Mesothelial cell of epicardium (in vitro differentiated cells): ENCODE measurements at places on chromosomes 1 and 21.

DNA sequence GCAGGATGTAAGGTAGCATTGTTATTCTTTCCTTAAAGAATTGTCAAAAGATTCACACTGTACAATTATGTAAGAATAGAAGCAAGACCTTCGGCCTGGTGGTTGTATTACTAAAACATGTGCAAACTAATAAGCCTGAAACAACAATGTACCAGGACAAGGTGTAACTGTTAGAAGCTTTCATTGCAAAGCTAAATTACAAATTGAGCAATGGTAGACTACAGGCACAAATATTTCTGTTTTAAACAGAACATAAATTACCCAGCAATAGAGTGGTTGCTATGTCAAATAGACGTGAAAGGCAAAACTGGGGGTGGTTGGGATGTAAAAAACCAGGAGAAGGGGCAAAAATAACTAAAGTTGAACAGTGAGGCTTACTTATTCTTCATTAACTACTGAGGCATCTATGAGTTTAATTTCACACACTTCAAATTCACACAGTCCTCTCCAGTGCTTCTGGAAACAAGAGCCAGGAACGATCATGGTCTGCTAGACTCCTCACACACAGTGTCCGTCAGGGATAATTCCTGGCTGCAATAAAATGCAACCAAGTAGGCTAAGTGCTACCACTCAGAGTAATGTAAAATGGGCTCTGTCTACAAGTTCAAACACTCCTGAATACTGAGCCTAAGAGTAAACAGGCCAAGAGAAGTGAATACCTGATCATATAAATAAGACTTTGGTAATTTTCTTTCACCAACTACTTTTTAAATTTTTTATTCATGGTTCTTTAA is 39.3 kb upstream of the C1orf198 start:
- DNase-seq = no peak

- DNase-seq = no peak
Measured at GRCh38 chr1:101060992-101061391, 35.4 kb upstream of the DPH5 start.

DNA sequence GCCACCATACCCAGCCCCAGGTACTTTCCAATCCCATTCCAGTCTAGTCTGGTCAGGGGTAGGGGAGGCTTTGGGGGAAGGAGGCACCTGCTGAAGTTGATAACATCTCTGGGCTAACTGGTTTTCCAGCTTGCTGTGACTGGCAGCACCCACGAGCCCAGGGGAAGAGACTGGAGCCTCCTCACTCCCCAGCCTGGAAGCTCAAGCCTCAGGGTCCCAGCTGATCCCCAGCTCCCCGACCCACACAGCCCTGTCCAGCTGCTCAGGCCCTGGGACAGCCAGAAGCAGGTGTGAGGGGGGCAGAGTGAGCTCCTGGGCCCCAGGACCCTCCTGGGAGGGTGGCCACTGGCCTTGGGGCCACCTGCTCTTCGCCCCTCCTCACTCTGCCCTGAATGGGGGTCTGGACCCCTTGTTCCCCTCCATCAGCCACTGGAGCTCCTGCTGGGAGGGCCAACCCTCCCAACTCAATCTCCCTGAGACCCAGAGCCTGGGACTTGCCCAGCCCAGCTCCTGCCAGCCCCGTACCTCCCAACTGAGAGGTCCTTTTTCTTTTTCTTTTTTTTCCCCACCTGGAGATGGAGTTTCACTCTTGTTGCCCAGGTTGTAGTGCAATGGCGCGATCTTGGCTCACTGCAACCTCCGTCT is 23.5 kb upstream of the RNU1-4 start:
- DNase-seq = no peak

- no peak for DNase-seq
Measured at GRCh38 chr1:207316141-207316540, 5.3 kb upstream of the CD55 start.

GRCh38 chr1:7366955-7367665 is 404.0 kb upstream of the VAMP3 start:
- DNase-seq = no peak

DNA sequence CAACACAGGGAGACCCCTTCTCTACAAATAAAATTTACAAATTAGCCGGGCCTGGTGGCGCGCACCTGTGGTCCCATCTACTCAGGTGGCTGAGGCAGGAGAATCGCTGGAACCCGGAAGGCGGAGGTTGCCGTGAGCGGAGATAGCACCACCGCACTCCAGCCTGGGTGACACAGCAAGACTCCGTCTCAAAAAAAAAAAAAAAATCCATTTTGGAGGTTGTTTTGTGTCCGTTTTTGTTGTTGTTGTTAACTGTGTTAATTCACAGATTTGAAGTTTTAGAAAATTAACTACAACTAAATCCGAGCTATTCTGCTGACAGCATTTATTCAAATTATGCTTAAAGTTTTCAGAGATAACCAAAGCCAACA is 618 bp downstream of the CLCC1 start:
- DNase-seq = peak; percentile 40

DNA sequence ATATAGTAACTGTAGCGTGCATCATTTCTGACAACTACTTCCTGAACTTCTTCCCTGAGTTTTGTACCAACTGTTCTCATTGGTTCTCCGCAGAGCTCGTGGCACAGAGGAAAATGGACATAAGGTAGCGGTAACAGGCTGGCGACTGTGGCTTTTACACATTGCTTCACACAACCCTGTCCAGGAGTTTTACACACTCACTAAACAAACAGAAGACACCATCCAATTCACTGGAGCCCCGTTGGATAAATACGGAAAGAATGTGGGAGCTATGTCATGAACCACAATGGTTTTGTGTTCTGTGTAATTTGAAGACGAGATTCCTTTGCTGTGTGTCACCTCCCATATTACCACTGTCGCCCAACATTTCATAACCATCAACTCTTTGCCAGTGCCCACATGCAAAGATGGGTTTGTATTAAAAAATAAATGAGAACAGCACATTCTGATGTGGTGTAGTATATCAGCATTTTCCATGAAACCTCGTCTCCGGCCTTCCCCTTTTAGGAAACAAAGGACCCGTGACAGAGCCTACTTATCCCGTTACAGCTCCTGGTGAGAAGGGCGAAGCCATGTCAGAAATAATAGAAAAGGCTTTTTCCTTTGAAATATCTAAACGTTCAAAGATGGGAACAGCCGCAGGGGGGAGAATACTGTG is 47.4 kb upstream of the ENAH start:
- DNase-seq = no peak

- no peak for DNase-seq
Measured at GRCh38 chr21:41668051-41668541, 98.8 kb downstream of the RIPK4 start.

GRCh38 chr1:109713636-109714035 is 1.6 kb downstream of the GSTM5 start:
- DNase-seq = no peak

GRCh38 chr1:92065042-92065441 is 10.2 kb downstream of the SETSIP start:
- no peak for DNase-seq

DNA sequence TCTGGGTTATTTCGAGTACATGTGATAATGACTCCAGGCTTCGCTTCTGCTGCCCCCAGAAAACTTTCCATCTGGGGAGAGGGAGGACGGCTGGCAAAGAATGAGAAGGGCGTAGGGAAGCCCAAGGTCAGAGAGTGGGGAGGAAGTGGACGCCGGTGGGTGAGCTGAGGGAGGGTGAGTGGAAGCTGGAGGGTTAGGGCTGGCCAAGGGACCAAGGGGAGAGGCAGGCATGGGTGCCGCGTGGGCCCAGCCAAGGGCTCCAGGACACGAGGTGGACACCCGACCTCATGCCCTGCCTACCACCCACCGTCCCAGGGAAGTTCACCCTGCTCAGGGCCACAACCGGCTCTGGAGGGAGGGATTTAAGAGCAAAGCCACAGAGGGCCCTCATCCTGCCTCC is 75.8 kb downstream of the CASZ1 start:
- no peak for DNase-seq

GRCh38 chr1:234602334-234603220 is 7.4 kb downstream of the IRF2BP2 start:
- no peak for DNase-seq

GRCh38 chr1:168081373-168082007 is 55.2 kb downstream of the GPR161 start:
- DNase-seq = no peak

- DNase-seq = no peak
Measured at GRCh38 chr21:37507716-37508115, 141.1 kb downstream of the DYRK1A start.

DNA sequence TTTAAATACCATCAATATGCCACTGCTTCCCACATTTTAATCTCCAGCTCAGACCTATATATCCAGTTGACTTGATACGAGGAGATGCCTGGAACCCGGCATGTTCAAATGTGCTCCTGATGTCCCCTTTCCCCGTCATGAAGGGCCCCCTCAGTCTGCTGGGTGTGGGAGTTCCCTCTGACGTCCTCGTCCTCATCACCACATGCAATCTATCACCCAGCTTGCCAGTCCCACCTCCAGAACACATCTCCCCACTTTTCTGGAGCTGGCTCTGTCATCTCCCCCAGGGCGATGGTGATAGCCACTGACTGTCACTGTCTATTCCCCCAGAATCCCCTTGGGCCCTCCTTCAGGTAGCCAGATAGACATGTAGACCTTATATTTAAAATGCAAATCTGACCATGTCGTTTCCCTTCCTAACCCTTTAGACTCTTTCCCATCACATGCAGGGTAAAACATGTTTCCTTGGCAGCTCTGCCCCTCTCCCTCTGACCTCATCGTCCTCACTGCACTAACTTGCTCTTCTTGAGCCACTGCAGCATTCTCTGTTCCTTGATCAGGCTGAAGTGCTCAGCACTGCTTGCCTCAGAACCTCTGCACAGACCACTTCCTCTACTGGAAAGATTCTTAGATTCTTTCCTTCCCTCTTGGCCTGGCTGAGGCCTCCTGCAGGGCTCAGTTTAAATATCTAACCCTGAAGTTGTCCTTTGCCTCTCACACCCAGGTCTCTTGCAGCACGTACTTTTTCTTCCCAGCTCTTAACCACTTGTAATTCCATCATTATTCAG is 7.4 kb downstream of the AZIN2 start:
- DNase-seq = no peak

- DNase-seq = no peak
Measured at GRCh38 chr1:235357485-235358373, 9.5 kb upstream of the TBCE start.

DNA sequence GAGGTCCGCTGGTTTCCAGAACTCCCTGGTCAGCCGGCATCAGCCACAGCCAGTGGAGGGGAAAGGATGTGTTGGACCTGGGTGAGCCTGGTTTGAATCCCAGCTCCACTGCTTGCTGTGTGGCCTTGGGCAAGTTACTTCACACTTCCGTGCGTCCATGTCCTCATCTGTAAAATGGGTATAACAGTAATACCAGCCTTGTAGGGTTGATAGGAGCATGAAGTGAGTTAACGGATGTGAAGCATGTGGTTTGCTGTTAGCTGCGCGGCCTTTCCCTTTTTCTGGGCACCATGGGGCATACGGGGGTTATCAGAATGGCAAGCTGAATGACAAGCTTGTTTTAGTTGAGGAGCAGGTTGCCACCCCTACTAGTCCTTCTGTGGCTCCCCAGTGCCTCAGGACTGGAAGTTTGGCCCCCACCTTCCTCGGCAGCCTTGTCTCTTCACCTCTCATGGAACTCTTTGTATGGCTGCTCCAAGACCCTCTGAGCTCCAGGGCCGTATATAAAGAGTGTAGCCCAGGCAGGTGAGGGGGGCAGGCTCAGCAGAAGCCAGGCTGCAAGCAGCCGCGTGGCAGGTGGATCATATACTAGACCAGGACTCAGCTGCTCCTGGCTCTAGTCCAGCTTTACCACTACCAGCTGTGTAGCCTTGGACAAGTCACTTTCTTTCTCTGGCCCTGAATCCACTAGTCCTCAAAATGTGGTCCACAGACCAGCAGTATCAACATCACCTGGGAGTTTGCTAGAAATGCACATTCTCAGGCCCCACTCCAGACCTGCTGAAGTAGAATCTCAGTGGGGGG is 95.4 kb downstream of the LACTBL1 start:
- DNase-seq = no peak

DNA sequence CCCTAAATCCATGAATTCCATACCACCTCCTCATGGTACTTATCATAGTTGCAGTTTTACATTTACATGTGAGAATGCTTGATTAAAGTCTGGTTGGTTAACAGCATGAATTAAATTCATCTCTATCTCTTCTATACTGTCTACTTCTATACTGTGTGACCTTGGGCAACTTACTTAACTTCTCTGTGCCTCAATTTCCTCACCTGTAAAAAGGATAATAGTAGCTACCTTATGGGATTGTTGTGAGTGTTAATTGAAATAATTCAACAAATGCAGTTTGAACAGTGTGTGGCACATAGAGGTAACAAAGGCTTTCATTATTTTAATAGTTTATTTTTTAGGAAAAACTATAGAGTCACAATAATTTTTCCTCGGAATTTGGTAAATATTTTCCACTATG is 231.3 kb downstream of the RRAGC start:
- no peak for DNase-seq
